ENCODE measurements at places on chromosomes 4 and X.

- DNase-seq: no peak
Observed at GRCh38 chr4:167282171-167282864, 48.0 kb upstream of the SPOCK3 start.

- peak; percentile 24 for DNase-seq
Observed at GRCh38 chr4:13483768-13484121, 395 bp downstream of the RAB28 start.

DNA sequence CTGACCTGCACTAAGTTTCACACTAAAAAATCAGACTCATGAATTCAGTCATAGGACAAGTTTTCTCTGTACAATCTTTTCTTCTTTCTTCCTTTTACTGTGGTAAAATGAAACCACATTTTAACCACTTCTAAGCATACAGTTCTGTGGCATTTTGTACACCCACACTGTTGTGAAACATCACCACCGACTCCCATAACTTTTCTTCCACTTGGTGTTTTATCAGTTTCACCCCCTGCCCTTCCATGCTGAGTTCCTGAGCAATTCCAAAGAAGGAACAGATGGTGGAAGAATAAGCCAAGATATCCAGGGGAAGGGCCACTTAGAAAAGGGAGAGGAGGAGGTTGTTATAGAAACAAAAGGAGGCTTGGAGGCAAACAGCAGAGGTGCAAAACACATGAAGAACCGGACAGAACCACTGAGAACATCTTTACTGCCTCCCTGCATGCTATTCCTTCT lies 22.6 kb downstream of the SLC25A4 start:
- DNase-seq: no peak

GRCh38 chr4:184066584-184067300 lies 150.9 kb downstream of the ENPP6 start:
- no peak for DNase-seq

DNA sequence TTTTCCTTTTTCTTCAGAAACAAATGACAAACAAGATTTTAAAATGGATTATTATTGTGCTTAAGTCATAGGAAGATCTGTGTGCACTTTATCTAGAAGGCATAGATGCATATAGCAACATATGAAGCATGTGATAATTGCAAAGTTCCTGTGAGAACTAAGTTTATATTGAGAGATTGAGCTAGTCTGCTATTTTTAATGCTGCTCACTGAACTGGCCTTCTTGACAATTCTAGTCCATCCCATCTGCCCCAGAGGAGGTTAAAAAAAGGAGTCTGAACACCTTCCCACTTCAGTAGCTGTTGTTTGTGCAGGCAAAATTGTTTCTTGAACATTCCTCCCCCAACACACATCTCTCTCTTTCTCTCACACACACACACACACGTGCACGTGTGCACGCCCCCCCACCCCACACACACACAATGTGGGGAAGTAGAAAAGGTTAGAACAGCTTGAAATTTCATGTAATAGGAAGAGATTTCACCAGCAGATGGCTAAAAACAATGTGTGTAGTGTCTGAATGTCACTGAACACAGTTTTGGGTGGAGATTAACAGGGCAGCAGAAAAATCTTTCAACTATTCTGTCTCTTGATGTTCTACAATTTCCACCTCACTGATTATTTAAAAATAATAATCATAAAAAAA lies 108.0 kb downstream of the GPM6A start:
- no peak for DNase-seq

- no peak for DNase-seq
Observed at GRCh38 chr4:7970361-7970946, 30.8 kb upstream of the AFAP1 start.

DNA sequence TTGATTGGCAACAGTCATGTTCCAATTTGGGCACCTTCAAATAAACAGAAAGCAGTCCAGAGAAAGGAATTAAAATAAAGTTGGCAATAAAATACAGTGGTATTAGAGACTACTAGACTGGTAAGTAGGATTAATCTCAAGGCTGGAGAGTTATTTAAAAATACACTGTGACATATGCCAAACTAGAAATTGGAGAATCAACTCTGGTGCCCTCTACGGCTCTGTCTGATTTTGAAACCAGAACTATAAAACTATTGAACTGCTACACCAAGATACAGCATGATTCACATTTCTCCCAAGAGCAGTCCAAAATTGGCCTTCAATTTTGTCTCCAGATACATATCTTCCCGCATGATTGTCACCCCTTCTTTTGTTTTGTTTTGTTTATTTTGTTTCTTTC lies 78.7 kb upstream of the FAM47B start:
- DNase-seq: no peak

- DNase-seq: no peak
Observed at GRCh38 chrX:46039526-46039925, 505.7 kb downstream of the ZNF674 start.

DNA sequence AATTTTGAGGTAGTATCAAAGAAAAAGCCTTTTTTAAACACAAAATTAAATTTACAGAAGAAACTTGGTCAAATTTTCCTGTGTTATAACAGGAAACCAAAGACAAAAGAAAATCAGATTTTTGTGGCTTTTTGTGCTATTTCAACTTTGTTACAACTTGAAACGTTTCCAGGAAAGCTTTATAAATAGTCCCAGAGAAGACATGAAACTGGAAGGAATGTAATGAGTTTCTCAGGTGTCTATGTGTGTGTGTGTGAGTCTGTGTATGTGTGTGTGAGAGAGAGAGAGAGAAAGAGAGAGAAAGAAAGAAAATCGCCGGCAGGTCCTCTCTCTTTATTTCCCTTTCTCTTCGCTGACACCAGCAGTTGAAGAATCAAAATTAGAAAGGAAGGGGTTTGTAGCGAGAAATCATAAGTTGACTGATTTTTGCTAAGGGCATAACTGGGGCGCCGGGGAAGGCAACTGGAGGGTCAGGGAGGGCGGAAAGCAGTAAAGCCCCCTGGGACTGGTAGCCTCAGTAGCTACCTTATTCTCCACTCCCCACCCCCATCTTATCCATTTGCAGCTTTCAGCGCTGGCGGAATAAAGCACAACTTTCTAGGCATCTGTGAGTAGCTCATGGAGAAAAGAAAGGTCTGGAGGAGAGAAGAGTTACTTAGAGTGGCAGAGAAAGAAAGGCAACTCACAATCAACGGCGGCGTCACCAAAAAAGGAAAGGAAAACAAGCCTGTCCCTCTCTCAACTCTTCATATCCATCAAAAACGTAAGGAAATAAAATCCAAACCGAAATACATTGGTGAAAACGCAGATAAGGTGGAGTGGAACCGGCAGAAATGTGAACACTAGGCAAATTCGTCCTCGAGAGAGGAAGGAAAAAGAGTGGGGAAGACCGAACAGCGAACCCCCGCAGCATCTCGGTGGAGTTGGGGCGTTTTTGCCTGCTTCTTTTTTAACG lies 1.3 kb downstream of the TMEM47 start:
- DNase-seq: no peak

GRCh38 chr4:109708990-109709389 lies 5.7 kb upstream of the CASP6 start:
- no peak for DNase-seq

DNA sequence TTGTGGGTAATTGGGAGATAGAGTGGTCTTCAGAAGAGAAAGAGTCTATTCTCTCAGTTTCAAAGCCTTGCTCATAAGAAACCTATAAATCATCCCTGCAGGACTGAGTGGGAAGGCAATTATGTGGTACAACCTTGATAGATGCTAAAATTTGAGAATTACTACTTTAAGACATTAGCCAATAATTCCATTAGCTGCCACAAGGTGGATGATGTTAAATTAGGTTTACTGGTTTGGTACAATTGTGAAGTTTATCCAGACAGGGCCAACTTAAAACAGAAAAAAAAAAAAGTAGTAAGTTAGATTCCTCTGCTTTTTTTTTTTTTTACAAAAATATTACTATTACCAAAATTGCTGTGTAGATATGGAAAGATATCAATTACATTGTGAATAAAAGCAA lies 73.2 kb upstream of the AMOT start:
- no peak for DNase-seq

DNA sequence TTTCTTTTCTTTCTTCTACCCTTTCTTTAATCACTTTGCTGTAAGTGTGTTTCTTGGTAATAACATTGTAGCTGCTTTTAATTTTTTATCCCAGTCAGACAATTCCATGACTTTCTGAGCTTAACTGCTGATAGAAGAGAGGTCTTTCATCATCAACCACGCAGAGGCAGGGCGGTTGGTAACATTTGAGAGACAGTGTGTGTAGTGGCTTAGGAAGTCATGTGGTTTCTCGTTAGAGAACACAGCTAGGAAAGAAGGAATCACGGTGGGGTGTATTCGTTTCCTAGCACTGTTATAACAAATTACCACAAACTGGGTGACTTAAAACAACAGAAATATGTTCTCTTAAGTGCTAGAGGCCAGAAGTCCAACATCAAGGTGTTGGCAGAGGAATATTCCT lies 11.5 kb downstream of the PRPS2 start:
- DNase-seq: no peak

GRCh38 chrX:69297506-69297905 lies 132.3 kb upstream of the PJA1 start:
- DNase-seq: no peak

DNA sequence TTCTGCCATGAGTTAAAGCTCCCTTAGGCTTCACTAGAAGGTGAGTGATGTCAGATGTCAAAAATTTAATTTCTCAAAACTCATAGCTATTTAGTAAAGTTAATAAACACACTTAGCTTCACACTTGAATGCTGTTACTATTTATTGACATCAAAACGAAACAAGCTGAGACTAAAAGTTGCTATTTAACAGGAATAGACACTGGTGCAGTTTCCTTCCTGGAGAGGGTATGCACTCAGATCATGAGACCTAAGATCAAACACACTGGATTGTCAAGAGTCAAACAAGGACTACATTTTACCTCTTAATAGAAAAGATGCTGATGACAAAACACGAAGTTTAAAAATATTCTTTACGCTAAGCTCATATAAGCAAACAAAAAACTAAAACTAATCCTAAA lies 18.9 kb downstream of the UPF3B start:
- no peak for DNase-seq

DNA sequence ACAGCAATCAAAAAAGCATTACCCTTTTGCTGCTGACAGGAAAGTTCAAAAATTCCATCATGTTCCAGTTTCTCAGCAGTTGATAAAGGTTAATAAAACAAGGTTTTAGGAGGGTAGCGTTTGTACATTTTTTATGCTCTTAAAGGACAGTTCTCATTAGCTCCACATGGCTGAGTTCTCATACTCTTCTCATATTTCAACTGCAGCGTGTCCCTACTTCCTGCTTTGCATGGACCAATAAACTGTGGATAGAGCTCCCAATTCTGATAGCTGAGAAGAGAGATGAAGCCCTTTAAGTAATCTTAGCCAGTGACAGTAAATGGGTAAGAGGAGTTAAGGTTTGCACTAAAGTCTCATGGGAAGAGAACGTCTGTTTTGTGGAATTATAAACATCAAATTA lies 53.5 kb downstream of the SPANXA2 start:
- no peak for DNase-seq

GRCh38 chrX:37883196-37883595 lies 35.8 kb upstream of the DYNLT3 start:
- DNase-seq: no peak

GRCh38 chrX:106906361-106906760 lies 3.2 kb upstream of the RIPPLY1 start:
- DNase-seq: no peak

DNA sequence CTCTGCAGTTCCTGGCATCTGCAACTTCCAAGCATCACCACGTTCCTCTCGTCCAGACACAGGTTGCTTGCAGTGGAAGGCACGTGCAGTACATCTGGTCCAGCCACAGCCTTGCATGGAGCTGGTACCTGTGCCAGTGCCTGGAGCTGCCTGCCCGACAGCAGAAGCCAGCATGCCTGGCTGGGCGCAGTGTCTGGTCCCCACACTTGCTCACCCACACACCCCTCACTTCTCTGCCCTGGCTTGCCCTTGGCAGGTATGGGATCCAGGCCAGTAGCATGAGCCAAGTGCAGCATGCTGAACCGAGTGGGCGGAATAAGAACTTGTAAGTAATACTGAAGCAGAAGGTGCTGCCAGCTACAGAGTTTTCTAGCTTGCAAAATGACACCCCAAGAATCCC lies 39.9 kb downstream of the SH3BGRL start:
- DNase-seq: no peak

GRCh38 chr4:39635023-39635422 lies 3.6 kb downstream of the SMIM14 start:
- no peak for DNase-seq

GRCh38 chrX:103376979-103377324 lies 614 bp downstream of the BEX3 start:
- DNase-seq: no peak

DNA sequence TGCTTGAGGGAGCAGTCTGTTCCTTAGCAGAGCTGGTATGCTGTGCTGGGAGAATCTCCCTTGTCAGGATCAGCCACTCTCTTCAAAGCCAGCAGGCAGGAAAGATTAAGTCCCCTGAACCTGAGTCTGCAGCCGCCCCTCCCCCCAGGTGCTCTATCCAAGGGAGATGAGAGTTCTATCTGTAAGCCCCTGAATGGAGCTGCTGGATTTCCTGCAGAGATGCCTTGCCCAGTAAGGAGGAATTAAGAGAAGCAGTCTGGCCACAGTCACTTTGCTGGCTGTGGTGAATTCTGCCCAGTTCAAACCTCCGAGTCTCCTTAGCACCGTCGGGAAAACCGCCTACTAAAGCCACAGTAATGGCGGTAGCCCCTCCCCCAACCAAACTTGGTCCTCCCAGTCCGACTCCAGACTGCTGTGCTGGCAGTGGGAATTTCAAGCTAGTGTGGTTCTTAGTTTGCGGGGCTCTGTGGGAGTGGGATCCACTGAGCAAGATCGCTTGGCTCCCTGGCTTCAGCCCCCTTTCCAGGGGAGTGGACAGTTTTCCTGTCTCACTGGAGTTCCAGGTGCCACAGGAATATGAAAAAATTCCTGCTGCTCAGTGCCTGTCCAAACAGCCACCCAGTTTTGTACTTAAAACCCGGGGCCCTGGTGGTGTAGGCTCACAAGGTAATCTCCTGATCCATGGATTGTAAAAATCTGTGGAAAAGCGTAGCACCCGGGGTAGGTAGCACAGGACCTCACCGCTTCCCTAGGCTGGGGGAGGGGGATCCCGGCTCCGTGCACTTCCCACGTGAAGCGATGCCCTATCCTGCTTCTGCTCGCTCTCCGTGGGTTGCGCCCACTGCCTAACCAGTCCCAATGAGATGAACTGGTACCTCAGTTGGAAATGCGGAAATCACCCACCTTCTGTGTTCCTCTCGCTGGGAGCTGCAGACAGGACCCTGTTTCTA lies 38.0 kb downstream of the RAB28 start:
- no peak for DNase-seq

DNA sequence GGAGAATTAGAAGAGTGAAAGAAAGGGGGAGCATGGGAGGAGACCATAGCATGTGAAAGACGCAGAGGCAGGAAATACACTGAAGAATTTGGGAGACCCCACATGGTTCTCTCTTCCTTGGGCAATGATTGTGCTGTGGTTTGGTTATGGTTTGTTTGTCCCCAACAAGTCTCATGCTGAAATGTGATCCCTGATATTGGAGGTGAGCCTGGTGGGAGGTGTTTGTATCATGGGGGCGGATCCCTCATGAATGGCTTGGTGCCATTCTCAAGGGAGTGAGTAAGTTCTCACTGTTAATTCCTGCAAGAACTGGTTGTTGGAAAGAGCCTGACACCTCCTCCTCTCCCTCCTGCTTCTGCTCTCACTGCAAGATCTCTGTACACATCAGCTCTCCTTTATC lies 78.6 kb upstream of the RAI2 start:
- no peak for DNase-seq
